ENCODE measurements at places on chromosomes 2 and 18. TPM values are rescaled to one million over a fixed set of nuclear protein-coding genes. Genes with fewer than 3 reads are reported as not detected.

The NXPH2 gene
- total RNA-seq = 0.13 TPM

The NEUROD1 gene
- total RNA-seq = not detected

The FAM110C gene
- total RNA-seq = 0.16 TPM

The UGT1A8 gene
- total RNA-seq = not detected

The NAT8 gene
- total RNA-seq = not detected

The PEX13 gene
- 30.0 TPM for total RNA-seq

The C2orf66 gene
- not detected for total RNA-seq

The RAB27B gene
- total RNA-seq = 7.5 TPM

The REG1B gene
- not detected for total RNA-seq
